ENCODE measurements at places on chromosomes 5 and 9.

- DNase-seq = no peak
Measured at GRCh38 chr5:153964880-153965645, 73.6 kb downstream of the FAM114A2 start.

- DNase-seq = no peak
Measured at GRCh38 chr9:113345190-113345589, 4.2 kb upstream of the BSPRY start.

- no peak for DNase-seq
Measured at GRCh38 chr5:151622367-151623088, 31.4 kb upstream of the FAT2 start.

GRCh38 chr9:108800632-108801099 is 55.1 kb downstream of the ACTL7B start:
- no peak for DNase-seq

DNA sequence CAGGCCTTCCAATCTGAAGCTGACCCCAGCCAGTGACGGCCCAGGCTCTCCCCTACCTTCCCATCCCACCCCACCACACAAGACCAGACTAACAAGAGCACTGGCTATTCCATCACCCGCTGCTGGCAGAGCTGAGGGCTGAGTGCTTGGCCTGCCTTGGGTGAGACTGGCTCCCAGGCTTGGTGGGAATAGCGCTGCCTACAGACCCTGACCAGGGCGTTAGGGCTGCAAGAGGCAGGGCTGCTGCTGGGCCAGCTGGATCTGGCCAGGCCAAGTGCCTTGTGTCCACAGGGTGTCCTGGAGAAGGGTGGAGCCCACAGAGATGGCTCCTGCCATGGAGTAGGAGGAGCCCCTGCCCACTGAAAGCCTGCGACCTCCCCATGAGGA is 31.6 kb upstream of the ANGPTL2 start:
- no peak for DNase-seq

DNA sequence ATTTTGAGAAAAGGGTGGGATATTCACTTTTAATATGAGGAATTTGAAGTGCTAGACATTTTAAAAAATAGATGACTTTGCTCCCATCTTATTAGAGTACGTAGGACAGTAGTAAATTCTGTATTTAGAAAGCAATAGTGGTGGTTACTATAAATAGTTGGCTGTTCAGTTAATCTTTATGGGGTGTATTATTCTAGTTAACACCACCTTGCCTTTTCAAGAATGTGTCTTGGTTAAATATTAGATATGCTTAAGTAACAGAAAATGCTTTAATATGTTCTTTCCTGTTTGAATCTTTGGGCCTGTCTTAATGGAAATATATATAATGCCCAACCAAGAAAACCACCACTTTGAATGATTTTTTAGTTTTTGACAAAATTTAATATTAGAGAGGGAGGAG is 608.7 kb upstream of the FAM174A start:
- DNase-seq = no peak

GRCh38 chr5:38078161-38078560 is 180.2 kb upstream of the EGFLAM start:
- no peak for DNase-seq

DNA sequence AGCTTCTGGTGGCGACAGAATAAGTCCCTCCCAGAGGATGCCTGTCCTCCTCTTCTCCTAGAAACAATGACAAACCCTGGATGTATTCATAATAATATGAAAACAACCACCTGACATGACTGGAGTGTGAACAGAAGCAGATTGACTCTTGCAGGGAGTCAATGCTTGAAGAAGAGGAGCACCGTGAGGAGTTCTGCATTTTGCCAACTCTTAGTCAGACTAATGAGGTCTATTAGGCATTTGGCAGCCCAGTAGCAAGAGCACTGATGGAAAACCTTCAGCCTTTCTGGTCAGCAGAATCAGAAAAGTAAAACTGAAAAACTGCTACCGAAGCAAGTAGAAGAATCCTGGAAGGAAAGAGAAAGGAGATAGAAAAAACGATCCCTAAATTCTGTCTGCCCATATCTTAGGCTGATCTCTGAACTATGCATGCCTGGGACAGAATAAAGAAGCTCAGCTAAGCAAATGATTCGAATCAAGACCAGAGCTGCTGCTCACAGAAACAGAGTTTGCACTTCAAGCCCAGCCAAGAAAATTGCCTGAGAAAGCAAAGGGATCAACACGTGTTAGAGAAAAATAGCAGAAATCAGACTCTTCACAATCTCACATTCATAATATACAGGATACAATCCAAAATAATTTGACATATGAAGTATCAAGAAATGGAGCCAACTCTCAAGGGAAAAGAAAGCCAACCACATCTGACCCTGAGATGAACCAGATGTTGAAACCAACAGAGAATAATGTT is 69.5 kb upstream of the OSMR start:
- no peak for DNase-seq

GRCh38 chr9:108772301-108772894 is 83.4 kb downstream of the ACTL7B start:
- no peak for DNase-seq

DNA sequence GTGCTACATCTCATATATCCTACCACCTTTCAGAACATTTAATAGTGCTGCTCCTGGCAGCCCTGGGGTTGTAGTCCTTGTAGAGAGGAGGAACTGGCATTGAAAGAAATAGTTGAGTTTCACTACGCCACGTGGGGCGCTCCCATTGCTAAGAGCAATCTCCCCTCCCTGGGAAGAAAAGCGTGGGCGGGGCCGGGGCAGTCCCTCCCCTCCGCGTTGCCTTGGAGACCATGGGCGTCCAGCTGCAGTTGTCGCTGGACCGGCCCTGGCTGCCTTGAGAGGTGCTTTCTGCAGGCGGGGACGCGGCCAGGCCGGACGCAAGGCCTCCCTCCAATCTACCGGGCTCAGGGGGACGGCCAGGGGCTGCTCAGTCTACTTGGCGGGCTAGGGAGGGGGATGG is 368 bp upstream of the CCDC180 start:
- DNase-seq = no peak

GRCh38 chr9:32419921-32420320 is 35.5 kb downstream of the ACO1 start:
- no peak for DNase-seq

DNA sequence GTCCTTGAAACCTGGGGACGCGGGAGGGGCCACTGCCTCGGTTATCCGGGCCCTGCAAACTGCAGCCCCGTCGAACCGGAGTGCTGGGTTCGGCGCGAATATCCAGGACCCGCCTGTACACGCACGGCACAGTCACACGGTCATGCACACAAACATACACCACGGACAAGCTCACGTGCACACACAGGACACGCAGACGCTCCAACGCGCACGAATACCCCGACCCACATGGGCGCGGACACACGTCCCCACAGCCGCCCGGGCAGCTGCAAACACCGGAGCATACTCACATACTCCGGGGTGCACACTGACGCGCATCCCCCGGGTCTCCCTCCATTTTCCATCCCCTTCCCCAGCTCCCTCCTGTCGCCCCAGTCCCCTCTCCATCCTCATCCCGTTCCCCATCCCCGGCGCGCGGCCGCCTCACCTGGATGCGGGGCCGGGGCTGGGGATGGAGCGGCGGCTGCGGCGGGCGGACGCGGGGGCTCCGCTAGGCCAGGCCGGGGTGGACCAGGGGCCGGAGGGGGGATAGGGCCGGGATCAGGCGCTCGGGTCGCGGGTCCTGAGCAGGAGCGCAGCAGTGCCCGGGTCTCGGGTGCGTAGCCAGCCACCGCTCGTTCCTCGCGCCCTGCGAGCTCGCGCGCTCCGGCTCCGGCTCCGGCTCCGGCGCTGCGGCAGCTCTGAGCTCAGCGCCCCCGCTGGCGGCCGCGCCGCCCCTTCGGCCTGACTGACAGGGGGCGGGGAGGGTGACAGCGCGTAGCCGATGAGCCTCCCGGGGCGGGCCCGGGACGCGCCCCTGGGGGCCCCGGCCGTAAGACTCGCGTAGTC is at the start of the genes EIF4E1B and SNCB:
Gene EIF4E1B (plus strand): TSS at position 823 of the 828 bp plus-strand sequence. CDS start 12,113 bp downstream, outside the sequence.
Gene SNCB (minus strand): TSS at position 682 of the 828 bp plus-strand sequence. CDS start 880 bp downstream, outside the sequence.
- DNase-seq = no peak

DNA sequence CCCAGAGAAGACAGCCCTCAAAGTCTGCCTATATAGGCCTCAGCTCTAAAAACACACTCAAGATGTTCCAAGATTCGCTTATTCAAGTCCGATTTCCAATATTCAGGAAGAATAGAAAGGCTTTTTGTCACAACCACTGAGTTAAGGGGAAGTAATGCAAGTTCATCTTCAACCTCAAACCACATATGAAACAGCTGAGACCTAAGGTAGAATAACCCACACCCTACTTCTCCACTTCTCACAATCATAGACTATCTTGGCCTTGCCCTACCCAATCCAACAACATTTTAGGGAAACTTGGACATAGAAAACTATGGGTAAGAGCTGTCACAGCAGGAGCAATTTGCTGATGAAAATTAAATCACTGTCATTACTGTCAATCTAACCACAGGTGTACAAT is 152.0 kb upstream of the LRRTM2 start:
- no peak for DNase-seq

DNA sequence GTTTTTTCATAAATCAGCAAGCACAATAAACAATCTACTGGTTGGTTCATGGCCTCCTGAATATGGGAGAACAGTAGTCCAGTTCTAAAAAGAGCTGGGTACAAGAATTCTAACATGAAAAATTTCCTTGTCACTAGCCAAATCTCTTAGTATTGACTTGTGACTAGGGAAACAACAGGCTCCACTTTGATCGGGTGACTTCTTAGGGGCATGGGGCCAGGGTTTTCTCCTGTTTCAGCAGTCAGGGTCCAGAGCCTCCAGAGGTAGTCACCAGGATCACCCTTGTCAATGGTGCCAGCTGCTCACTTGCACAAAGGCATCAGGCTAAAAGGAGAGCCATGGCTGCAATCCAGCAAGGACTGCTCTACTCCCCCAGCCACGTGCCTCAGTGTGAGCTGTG is 38.1 kb downstream of the LPAR1 start:
- no peak for DNase-seq
